ENCODE measurements at places on chromosomes 13 and 19.

DNA sequence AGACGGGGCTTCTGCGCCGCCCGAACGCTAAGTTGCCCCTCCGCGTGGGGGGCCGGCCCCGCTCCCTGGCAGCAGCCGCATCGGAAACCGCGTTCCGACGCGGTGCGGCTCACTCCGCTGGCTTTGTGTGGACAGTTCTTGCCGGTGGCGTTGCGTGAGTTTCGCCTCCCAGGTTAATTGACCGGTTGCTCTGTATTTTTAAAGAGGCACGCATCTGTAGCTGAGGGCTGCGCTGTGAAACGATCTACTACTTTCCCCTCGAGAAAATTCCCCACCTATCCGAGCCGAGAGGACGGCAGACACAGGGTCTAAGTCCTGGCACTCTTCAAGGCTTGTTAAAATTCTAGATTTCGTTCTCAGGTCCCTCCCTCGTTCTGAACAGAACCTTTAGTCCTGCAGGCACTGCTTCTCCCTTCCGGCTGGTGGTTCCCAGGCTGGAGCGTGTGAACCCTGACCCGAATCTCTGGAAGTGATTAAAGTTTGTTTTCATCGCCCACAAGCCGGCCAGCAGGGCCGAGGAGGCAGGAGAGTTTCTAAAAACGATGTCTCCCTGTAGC lies 933 bp downstream of the ARHGEF7 start:
- peak; percentile 57 for DNase-seq

DNA sequence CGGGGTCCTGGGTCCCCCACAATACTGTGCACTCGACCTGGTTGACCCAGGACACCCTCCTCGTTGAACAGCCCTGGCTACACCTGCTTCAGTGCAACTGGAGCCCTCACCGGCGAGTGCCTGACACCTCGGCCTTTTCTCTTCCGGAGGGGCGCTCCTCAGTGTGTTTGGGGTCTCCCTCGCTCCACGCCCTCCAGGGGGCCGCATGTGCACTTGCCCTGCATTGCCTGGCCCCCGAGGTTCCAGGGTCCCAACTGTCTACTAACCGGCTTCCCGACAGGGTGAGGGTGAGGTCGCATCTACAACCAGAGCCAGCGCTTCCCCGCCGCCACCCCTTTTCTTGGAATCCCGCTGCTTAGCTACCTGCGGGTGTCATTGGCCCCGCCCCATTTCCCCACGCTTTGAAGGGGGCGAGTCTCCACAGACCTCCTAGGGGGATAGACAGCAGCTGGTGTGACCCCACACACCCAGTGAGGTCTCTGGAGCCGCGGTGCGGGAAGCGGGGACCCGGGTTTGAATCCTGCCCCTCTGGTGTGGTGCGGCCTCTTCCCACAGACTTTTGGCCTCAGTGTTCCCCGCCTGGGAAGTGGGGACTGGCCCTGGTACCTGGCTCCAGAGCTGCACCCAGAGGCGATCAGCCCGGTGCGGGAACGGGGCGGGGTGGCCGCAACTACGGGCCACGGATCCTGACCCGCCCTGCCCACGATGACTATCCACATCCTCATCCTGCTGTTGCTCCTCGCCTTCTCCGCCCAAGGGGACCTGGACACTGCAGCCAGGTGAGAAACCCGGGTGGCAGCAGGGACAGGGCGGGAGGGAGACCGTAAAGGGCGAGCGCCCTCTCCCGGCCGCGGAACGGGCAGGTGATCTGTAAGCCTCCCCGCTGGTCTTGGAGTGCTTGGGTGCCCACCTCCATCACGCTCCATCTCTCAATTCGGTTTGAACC lies at the start of gene ADM5:
Gene ADM5, plus strand, starts transcription at position 462 of the 946 bp plus-strand sequence. Its CDS starts 244 bp downstream, at position 706.
- no peak for DNase-seq

DNA sequence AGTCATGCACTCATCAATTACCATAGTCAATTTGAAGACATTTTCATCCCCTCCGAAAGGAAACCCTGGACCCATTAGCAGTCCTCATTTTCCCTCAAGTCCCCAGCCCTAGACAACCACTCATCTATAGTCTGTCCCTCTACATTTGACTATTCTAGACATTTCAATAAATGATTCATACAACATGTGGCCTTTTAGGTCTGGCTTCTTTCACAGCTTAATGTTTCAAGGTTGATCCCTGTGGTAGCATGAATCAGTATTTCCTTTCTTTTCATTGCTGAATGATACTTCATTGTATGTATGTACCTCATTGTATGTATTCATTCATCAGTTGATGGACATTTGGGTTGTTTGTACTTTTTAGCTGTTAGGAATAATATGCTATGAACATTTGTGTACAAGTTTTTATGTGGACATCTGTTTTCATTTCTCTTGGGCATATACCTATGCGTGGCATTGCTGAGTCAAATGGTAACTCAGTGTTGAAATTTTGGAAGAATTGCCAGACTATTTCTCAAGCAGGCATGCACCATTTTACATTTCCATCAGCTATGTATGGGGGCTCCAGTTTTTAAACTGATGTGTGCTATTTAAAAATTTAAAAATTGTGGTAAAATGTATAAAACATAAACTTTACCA lies 18.4 kb downstream of the SPATA13 start:
- no peak for DNase-seq

DNA sequence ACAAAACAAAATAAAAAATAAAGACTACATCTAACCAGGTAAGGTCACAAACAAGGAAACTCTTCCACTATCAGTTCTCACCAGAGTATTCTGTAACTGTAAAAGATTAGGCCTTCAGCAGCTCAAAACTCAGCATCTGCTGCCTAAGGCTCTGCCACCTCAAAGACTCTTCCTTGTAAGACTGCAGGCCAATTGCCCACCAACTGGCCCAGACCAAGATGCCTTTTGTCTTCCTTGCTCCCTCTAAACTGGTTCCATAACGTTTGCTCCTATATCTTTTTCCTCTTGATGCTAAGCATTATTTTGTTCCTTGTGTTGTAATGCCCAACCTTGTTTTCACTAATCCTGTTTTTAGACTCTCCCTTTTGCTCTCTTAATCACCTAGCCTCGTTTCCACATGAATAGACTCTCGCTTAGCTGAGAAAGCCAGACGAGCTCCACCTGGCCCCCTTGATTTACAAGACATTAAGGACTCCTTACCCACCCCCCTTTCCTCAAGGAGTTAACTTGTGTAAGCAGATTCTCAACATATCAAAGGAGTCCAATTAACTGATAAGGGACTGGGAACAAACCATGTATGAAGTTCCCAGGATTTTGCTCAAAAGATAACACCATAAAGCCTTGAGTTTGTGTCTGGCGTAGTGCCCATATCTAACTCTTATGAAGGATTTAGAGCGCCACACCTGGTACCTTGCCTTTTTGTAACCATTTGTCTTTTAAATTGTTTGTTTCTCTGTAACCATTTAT lies 1.5 kb downstream of the ZNF814 start:
- no peak for DNase-seq

GRCh38 chr19:15297416-15298224 lies 34.7 kb downstream of the BRD4 start:
- no peak for DNase-seq

GRCh38 chr13:80486402-80486801 lies 145.5 kb upstream of the SPRY2 start:
- no peak for DNase-seq

- DNase-seq: no peak
Measured at GRCh38 chr19:51024924-51025323, 1.5 kb downstream of the KLK11 start.

DNA sequence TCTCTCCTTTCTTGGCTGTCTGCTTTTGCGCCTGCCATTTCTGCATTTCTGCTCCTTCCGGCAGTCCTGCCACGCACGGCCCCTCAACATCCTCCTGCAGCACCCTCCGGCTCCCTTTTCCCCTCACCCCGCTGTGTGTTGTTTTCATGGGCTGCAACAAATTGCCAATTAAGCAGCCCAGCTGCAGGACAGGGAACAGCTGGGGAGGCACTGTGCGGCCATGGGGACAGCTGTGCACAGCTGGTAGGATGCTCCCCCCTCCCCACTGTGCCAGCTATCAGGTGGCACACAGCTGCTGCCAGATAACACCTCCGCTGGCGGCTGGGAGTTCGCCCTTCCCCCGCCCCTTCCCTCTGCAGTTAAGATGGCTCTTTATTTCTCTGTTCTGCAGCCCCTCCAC lies 25.4 kb downstream of the LYL1 start:
- no peak for DNase-seq

- DNase-seq: no peak
Measured at GRCh38 chr13:110233951-110234280, 73.0 kb downstream of the COL4A1 start.

DNA sequence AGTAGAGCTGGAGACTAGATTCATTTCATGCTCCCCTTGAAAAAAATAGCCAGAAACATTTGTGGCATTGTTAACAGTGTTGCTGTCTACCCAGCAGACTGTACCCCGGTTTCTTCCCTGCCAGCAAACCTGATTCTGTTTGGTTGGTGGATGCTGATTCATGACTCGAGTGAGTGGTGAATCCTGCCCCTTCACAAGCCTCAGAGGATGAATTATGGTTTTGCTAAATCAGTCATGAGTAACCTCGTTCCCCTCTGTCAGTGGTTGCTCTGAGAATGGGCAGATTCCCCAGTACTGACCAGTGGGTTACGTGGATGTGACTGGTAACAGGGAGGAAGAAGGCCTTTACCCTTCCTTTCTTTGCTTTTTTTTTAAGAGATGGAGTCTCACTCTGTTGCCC lies 10.1 kb downstream of the NLRP12 start:
- no peak for DNase-seq

- DNase-seq: no peak
Measured at GRCh38 chr13:96646515-96647211, 347.6 kb downstream of the OXGR1 start.

- DNase-seq: no peak
Measured at GRCh38 chr13:93936901-93937300, 542.6 kb downstream of the DCT start.

- no peak for DNase-seq
Measured at GRCh38 chr13:33205804-33206221, 79.7 kb downstream of the STARD13 start.

GRCh38 chr13:33771296-33771695 lies 46.7 kb upstream of the RFC3 start:
- DNase-seq: no peak

- DNase-seq: no peak
Measured at GRCh38 chr19:46478356-46478986, 7.1 kb upstream of the PNMA8A start.

DNA sequence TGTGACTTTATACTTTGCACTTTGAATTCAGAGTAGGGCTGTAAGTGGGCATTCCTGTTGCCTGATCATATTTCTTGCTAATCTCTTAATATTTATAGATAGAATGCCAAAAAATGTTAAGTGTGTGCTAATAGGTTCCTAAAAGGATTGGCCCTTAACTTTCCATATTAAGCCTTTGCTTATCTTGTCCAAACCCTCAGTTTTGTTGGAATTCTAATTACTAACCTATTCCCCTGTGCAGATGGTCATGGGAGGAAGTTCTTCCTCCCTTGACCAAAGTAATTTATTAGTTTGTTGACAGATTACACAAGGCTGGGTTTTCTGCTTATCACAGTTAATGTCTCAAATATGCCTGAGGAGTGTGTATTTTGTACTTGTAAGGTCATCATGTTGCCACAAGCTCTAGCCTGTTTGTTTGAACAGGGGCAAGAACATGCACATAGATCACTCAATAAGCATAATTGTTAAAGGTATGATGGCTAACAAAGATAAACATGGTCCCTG lies 541.1 kb upstream of the SPRY2 start:
- no peak for DNase-seq
